ENCODE measurements at places on chromosomes 13 and 19.

GRCh38 chr19:48619692-48620585, 633 bp downstream of the SPHK2 start:
- DNase-seq = no peak

DNA sequence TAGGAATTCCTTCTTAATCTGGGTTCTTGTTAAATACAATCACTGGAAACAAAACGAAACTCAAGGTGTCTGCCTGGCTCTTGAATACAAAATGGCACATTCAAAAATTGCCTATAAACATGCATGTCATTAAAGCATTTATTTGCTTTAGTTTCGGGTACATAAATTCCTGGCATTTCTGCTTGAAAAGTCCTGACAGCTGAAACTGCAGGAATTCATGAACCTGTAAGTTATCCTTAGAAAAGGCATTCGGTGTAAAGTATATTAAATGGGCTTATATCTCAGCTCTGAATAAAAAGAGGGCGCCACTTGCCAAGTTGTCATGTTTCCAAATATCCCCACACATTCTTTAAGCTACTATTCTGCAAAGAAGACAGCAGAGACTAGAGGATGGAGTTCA, 32.9 kb downstream of the RXFP2 start:
- DNase-seq = no peak

DNA sequence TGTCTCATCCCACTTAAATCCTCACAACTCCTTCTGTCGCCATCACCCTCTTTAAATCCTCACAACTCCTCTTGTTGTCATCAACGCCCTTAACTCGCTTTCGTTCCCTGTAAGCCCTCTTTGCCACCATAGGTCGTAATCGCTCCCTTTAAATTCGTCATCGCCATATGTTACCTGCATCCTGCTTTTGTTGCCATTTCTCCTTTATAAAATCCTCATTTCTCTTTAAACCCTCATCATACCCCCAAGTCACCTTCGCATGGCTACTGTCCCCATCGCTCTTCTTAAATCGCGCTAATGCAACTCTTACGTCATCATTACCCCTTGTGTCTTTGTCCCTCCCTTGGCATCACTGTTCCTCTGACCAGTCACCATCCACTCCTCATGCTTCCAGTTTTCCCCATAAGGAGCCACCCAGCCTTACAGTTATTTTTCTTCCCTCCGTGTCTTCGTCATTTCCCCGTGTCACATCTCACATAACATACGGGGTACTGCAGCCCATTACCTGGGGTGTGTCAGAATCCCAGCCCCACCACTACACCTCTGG, 539 bp downstream of the PLD3 start:
- DNase-seq = peak; percentile 30

- no peak for DNase-seq
Measured at GRCh38 chr19:30165228-30165813, 206.9 kb upstream of the ZNF536 start.

GRCh38 chr19:54916822-54917221, 10.9 kb downstream of the NCR1 start:
- no peak for DNase-seq

DNA sequence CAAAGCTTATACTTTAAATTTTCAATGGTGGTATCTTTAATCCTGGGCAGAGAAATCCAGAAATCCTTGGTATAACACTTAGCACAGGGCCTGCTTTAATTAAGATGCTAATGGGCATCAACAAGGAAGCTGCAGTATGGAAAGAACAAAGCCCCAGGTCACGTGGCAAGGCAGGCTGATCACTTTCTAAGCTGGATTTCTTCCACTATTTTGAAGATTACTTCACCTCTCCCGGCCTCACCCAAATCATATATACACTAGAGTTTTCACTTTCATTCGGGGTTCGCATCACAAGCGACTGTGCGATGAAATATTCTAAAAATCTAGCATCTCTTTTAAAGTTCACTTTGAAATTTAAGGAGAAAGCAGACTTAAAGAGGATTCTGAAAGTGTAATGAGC, 71.8 kb downstream of the STARD13 start:
- DNase-seq = no peak

GRCh38 chr19:32605544-32605943, 24.6 kb downstream of the PDCD5 start:
- no peak for DNase-seq

GRCh38 chr13:95714142-95714832, 37.3 kb downstream of the DNAJC3 start:
- peak; percentile 81 for DNase-seq

GRCh38 chr13:75986818-75987217, 350.7 kb downstream of the LMO7 start:
- DNase-seq = no peak

DNA sequence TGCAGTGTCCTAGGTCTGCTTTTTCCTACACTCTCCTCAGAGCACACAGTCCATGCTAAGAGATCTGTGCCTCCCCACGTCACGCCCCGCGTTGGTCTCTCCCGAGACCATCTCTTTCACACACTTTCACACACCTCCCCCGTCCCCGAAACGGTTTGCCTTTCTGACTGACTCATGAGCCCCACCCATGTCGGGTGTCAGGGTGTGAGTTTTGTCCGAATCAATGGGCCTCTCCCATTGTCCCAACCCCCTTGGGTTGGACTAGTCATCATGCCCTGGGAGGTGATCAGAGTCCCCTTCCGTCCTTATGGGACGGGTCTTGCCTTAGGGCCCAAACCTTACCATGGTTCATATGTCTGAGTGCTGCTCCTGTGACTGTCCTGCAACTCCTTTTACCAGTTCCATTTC, 214.0 kb upstream of the HTR2A start:
- no peak for DNase-seq

GRCh38 chr13:92259046-92259445, 860.6 kb downstream of the GPC5 start:
- DNase-seq = no peak

DNA sequence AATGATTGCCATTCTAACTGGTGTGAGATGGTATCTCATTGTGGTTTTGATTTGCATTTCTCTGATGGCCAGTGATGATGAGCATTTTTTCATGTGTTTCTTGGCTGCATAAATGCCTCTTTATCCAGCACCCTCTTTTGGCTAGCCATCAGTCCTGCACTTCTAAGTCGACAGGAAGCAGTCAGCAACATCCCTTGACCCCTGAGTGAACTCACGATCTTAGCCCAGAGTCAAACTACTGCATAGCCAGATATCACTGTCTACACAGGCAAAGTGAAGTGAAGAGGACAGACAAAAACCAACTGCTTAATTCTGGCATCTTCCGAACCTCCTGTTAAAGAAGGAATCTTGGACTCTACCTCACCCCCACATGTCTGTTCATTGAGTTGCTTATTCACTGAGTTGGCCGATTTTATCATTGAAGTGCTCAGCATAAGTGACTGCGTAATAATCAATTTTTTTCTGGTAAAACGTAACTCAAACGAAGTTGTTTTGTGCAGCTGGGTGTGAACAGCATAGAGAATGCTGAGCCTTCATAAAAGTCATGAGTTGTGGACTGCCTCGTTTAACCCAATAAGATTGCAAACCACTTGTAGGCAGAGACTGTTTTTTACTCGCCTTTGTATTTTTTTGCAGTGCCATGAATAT, 304.2 kb downstream of the COG6 start:
- DNase-seq = no peak

DNA sequence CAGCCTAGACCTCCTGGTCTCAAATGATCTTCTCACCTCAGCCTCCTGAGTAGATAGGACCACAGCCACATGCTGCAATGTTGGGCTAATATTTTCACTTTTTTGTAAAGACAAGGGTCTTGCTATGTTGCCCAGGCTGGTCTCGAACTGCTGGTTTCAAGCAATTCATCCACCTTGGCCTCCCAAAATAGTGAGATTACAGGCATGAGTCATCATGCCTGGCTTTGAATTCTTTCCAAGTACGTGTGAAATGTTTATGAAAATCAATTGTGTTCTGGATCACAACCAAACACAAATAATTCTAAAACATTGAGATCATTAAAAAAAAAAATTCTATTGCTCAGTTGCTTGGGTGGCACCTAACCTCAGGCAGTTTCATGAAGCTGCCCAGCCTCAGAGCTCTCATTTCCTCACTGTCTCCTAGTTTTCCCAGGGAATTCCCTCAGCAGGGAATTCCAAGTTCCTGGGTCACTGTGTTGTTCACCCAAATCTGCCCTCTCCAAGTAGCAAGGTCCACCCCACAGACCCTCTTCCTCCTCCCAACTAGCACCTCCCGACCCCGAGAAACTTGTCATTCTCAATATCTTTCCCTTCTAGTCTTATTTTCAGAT, 44.8 kb downstream of the ING1 start:
- peak; percentile 45 for DNase-seq

Measured in fibroblast of skin of right quadriceps (primary cell).